Stimulated activated naive CD4-positive, alpha-beta T cell treated with Interleukin-2 at 50 U/mL for 16 hours (primary cell): ENCODE measurements at places on chromosomes 6 and 20.

- DNase-seq: no peak
These were observed 1299.3 kb upstream of the GJE1 start for GRCh38 chr6:140833408-140833807.

DNA sequence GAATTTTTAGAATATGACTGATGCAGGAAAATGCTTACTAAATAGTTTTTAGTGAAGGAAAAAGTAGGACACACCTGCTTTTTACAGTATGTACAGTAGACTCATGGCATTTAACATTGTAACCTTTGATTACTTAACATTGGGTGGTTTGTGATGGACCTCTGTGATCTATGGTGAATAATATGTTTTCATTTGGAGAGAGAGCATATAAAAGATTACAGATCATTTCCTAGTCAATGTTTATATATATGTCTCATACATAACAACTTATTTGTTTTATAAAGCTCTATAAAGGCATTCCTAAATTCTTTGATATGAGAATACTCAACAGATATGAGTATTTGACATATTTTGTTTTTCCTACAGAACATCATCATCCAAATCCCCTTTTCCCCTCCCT is 129.3 kb upstream of the PDE7B start:
- DNase-seq: no peak

DNA sequence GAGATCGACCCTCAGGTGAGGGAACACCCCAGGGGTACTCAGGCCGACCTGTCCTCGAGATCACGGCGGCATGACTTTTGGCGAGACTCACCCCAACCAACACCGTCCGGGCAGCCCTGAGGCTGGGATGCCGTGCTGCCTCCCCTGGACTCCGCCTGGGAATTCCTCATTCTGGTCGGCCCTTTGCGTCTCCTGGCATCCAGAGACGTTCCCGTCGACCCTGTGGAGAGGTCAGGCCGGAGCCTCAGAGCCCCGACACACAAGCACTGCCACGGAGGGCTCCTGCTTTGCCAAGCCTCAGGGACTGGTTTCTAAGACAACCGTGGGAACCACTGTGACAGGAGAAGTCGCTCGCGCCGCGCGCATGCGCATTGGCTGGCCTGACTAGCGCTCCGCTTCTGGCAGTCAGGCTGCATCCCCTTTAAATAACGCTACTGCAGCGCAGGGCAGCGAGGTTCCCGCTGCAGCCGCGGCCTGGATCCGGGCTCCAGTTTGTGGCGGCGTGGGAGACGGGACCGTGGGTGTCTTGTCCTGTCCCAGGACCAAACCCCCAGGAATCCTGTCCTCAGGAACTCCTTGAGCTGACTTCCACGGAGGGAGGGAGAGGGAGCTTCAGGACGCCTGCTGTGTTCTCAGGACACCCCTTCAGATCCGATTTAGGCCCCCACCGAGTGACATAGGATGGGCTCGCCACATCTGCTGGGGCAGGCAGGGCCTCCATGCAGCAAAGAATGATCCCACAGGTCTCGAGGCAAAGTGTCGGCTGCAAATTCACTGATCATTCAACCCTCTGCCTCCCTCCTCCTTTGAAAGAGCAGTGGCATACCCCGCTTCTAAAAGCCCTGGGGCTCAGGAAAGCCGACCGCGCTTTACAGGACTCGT is 163.2 kb upstream of the ZNF337 start:
- peak; percentile 61 for DNase-seq

- no peak for DNase-seq
These were observed 1076.4 kb downstream of the HACE1 start for GRCh38 chr6:103783329-103783728.

DNA sequence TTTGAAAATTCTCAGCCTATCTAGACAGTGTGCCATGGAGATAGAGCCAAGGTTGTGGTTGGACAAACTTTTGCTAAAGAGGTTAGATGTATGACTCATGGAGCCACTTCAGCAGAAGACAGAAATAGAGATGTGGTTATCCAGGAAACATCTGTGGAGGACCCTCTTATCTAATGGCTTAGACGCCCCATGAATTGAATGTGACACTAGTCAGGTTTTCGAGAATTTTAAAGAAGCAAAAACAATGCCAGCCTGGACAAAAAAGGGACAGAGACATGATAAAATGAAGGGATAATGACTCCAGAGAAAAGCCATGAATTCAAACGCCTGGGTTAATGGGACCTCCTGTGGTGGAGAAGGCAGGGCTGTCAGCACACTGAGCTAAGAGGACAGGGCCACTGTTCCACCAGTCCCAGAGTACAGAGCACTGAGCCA is 280.5 kb downstream of the CLVS2 start:
- DNase-seq: no peak

- no peak for DNase-seq
These were observed 72.8 kb downstream of the SMOC2 start for GRCh38 chr6:168513766-168514165.

GRCh38 chr6:57021086-57021720 is 25.3 kb upstream of the KIAA1586 start:
- DNase-seq: no peak

- peak; percentile 86 for DNase-seq
These were observed 6.3 kb upstream of the DHX16 start for GRCh38 chr6:30678964-30679726.

- DNase-seq: no peak
These were observed 79.4 kb downstream of the FOXO3 start for GRCh38 chr6:108640104-108640503.

DNA sequence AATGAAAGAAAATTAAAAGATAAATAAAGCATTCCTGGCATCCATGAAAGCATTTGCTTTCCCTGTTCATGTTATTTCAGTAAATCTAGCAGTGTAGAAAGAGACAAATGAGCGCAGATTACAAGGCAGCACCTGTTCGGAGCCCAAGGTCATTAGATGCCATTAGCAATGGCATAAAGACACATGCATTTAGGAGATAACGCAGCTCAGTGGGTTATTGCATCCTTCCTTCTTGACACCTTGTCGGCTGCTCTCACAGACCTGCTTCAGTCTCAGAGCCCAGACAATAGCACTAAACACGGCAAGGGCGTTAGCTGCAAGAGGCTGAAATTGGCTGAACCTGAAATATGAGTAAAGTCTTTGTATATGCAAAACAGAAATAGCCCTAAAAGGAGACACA is 140.3 kb downstream of the ATXN1 start:
- DNase-seq: no peak

DNA sequence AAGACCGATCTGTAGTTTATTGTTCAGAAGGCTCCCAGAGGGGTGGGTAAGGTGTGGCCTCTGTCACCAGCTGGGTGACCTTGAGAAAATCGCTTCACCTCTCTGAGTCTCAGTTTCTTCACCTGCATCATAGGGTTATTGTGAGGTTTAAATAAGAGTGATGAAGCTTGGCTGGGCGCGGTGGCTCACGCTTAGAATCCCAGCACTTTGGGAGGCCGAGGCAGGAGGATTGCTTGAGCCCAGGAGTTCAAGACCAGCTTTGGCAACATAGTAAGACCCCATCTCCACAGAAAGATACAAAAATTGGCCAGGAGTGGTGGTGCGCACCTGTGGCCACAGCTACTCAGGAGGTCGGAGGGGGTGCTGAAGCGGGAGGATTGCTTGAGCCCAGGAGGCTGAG is 36.0 kb downstream of the VSTM2L start:
- DNase-seq: no peak

GRCh38 chr6:100117680-100118079 is 123.7 kb upstream of the MCHR2 start:
- no peak for DNase-seq

DNA sequence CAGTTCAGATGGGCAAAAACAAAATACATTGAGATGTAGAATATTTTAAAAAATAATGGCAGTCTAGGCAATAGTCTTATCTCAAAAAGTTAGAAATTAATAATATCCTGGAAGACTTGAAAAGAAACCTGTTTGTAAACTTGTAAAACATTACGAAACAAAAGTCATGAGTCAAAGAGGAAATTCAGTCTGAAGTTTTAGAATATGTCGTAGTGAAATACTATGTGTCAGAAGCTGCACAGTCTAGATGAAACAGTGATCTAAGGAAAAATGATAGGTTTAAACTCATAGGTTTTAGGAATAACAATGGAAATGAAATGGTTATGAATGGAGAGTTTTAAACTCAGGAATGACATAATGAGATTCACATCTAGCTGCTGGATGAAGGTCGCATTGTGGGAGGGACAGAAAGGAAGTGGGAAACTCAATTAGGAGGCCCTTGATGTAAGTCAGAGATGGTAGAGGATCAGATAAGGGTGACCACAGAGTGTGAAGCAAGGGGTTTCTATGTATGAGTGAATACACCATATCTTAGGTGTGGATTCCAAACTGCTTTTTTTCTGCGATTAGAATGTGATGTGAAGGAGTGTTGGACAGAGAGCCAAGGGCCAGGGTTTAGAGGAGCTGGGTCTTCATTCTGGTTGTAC is 2.8 kb downstream of the SNRPB2 start:
- DNase-seq: no peak

- DNase-seq: no peak
These were observed 49.1 kb upstream of the PLCB1 start for GRCh38 chr20:8082989-8083388.

DNA sequence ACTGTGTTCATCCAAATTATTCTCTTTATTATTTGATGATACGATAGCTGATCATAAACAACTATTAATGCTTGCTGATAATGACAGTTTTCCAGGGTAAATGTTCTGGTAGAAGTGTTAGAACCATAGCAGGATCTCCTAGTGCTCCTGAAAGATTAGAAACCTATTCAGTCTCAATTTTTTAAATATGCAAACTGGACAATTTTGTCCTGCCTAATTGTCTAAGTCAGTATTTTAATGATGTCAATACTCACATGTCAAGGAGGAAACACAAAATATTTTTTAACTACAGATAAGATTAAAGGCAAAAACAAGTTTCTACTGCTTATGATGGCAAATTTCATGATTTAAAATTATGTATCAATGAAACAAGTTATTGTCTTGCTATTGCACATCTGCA is 233.9 kb downstream of the RFPL4B start:
- no peak for DNase-seq

DNA sequence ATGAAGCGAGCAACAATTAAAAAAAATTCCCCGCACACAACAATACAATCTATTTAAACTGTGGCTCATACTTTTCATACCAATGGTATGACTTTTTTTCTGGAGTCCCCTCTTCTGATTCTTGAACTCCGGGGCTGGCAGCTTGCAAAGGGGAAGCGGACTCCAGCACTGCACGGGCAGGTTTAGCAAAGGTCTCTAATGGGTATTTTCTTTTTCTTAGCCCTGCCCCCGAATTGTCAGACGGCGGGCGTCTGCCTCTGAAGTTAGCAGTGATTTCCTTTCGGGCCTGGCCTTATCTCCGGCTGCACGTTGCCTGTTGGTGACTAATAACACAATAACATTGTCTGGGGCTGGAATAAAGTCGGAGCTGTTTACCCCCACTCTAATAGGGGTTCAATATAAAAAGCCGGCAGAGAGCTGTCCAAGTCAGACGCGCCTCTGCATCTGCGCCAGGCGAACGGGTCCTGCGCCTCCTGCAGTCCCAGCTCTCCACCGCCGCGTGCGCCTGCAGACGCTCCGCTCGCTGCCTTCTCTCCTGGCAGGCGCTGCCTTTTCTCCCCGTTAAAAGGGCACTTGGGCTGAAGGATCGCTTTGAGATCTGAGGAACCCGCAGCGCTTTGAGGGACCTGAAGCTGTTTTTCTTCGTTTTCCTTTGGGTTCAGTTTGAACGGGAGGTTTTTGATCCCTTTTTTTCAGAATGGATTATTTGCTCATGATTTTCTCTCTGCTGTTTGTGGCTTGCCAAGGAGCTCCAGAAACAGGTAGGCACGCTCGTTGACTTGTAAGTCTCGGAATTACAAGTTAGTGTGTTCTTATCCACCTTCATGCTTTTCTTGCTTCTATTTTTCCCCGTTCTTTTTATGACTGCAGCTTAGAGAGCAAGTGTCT is at the start of gene EDN1:
EDN1 (plus strand) TSS at position 429 of the 888 bp plus-strand sequence; CDS start at position 698, 269 bp downstream.
- DNase-seq: peak; percentile 41

DNA sequence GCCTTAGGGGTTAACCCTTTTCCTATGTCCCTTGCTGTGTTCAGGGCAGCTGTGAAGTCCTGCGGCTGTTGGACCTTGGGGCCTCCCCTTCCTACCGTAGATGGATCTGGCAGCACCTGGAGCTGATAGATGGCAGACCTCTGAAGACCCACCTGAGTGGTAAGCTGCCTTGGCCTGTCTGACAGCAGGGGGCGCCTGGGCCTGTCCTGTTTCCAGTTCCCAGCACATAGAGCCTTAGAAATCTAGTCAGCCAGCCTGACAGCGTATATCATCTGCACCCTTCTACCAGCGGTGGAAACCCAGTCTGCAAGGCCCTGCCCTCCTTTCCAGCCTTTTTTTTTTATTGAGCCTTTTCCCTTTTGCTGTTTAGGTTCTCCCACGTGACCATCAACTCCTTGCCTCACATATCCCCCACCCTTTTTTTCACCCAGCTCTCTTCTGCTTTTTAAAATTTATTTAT is 26.6 kb downstream of the CNBD2 start:
- DNase-seq: peak; percentile 74

DNA sequence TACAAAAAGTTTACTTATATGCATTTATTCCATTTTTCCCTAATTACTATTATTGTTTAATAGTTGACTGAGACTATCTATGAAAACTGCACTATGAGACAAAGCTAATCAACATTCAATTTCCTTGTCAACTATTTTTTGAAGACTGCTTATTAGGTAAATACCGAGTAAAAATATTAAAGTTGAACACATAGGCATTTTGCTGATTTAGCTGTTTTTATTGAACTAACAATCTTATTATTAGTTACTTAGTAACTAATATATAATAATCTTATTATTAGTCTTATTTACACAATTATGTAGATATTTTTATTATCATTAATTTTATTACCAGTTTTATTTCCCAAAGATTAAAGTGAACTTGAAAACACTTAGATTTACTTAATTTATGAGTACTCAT is 728.8 kb downstream of the TENT5A start:
- no peak for DNase-seq

- no peak for DNase-seq
These were observed 267.5 kb downstream of the SMOC2 start for GRCh38 chr6:168708526-168708925.

GRCh38 chr6:33772082-33772830 is 16.7 kb downstream of the LEMD2 start:
- no peak for DNase-seq

GRCh38 chr6:14711056-14711703 is 534.7 kb upstream of the JARID2 start:
- peak; percentile 49 for DNase-seq

- no peak for DNase-seq
These were observed 74.5 kb downstream of the ALDH8A1 start for GRCh38 chr6:134875367-134875766.

DNA sequence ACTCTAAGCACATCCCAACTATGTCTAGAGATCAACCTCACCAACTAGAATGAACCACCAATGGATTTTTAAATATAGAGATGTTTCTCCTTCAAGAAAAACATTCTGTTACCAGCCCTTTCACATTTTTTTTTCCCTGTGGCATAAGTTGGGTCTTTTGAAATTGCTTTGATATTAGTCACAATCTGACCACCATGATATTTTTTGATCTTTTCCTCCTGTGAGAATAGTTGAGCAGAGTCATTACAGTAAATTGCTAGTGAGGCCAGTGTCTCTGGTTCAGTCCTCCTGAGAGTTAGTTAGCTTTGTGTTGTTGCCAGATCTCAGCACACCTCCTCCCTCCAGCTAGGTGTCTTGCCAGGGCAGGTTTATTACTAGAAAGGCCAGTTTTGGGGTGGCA is 79.7 kb upstream of the MYLIP start:
- no peak for DNase-seq

- no peak for DNase-seq
These were observed 23.3 kb upstream of the SIRPA start for GRCh38 chr20:1871807-1872458.

GRCh38 chr6:12297363-12298016 is 7.3 kb downstream of the EDN1 start:
- DNase-seq: no peak
